Muscle of arm (tissue), 14 donors: ENCODE measurements at places on chromosomes 5 and 9. TPM values are rescaled to one million over a fixed set of nuclear protein-coding genes. Genes with fewer than 3 reads are reported as not detected.

DNA sequence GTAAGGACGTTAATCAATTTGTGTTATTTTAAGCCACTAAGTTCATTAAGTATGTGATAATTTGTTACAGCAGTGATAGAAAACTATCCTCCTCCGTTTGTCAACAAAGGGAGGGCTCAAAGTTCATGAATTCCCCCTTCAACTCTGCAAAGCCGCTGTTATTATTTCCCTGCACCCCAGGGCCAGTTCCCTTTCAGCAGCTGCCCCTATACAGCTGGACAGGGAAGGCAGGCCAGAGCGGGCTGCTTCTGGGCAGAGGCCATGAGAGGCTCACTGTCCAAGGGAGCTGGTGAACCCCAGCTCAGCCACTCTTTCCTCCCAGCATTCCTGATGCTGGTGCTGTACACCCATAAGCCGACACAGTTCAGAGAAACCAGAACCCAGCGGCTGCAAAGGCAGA is 102.4 kb upstream of the GPR151 start:
- no peak for DNase-seq

DNA sequence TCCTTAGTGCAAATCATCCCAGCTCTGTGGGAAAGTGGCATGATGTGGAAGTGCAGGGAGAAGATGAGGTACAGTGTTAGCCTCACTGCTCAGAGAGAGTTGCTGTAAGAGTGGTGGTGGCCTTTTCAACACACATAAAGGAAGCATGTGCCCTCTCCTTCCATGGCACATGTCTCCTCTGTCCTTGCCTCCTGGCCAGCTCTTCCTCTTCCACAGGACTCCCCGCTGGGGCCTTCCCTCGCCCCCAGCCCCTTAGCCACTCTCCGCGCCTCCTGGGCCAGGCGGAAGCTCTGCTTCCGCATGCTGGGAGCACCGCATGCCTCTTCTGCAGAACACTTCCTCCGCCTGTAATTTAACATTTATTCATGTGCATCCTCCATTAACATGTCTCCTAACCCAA is 4.8 kb upstream of the KCNMB1 start:
- DNase-seq: no peak

DNA sequence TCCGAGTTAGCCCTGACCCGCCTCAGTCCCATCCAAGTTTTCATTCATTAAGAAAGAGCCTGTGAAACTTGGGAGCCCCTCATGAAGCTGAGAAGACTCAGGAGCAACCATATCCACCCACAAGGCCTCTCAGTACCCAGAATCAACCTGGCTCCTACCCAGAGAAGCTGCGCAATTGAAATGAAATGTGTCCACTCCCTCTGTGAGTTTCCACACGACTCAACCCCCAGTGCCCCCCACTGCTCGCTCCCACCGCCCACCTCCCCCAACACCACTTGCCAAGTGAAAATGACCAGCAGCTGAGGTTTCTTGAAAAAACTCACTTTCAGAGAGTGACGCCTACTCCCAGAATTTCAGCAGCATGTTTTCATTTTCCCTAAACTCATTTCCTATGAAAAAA is 104.6 kb downstream of the CDK5RAP2 start:
- DNase-seq: no peak

The IFNW1 gene
- polyA plus RNA-seq: not detected

The ABCA2 gene
- polyA plus RNA-seq: 12.4 TPM
